ENCODE measurements at places on chromosomes 1 and 21.

DNA sequence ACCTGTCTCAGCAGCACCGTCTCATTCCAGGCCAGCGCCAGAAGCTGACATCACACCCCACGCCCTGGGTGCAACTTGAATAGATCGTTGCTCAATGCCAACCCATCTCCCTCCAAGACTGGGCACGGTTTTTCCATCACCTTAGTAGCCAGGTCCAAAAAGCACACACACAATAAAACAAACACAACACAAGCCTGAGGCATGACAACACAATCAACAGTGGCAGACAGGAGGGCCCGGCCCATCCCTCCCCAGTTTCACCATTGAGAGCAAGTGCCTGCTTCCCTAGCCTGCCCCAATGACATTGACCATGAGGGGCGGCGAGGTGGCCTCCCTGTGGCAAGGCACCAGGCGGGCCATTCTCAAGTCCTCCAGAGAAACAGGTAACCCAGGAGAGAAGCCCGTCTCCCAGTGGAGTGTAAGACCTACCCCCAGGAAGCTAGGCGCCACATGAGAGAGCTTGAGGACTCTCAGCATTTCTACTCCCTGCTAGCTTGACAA, 2.7 kb downstream of the IFFO2 start:
- DNase-seq, result no peak

DNA sequence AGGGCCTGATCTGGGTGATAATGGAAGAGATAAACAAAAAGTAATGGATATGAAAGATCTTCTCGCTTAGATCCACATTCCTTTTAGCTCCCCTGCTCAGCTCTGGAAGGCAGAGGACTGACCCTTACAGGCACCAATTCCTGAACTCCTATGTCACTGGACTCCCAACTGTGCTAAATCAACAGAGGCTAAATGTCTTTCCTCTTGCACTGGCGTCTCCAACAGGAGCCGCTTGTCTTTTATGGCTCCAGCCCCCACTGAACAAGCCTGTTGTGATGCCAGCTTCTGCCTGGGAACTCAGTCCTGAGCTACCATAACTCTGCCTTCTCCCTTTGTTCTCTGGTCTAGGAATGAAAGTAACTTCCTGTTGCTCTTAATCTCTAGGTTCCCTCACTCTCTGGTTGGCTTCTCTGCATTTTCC, 142.1 kb upstream of the COL11A1 start:
- no peak for DNase-seq

DNA sequence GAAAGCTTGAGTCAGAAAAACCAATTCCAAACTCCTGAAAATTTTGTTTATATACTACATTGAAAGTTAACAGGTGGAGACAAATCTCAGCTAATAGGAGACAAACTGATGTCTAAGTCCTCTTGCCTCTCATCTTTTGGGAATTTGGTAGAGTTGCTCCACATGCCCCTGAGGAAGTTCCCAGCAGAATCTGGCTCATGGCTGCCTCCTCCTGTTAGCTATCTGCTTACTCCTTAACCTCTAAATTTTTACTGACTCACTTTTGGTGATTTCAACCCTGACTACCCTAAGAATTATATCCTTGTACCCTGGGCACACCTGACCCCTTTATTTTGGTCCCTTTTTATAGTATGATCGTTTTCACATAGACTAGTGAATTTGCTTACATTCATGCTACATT, 633.7 kb upstream of the USP24 start:
- no peak for DNase-seq

DNA sequence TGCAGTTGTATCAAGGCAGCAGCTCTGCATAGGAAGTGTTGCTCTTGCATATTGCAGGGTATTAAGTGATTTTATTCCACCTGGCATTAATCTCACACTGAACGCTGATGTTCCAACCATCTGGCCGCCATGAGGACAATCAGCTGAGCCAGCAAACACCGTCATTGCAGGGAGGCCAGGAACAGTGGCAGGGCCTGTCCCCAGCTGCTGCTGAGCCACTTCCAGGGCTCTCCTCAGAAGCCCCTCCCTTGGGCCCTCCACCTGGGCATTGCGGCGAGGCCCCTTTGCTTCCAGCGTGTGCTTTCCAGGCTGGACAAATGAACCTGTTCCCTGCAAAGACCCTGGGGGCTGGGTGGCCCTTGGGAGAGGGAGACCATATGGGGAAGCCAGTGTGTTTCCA, 171.6 kb upstream of the C1orf174 start:
- DNase-seq, result no peak

- no peak for DNase-seq
These were observed 1.4 kb downstream of the PPM1J start for GRCh38 chr1:112713466-112714312.

- no peak for DNase-seq
These were observed 1.2 kb downstream of the SH3BGR start for GRCh38 chr21:39452970-39453342.

DNA sequence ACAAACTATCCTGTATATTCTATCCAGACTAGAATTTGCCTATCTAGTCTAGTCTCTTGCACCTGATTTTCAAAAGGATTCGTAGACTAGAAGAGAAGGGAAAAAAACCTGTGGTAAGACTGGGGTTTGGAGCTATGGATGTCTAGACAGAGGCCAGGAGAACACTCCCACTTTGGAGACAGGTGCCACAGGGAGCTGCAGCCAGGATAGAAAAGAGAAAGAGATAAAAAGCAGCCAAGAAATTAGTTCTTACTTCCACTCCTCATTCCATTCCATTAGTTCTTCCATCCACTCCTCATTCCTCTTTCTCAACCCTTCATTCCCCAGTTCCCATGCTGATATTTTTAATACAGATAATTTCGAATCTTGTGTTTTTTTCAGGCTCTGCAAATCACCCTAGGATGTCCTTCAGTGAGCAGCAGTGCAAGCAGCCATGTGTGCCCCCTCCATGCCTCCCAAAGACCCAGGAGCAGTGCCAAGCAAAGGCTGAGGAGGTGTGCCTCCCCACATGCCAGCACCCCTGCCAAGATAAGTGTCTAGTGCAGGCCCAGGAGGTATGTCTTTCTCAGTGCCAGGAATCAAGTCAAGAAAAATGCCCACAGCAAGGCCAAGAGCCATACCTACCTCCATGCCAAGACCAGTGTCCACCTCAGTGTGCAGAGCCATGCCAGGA, 496 bp downstream of the PRR9 start:
- DNase-seq, result no peak

DNA sequence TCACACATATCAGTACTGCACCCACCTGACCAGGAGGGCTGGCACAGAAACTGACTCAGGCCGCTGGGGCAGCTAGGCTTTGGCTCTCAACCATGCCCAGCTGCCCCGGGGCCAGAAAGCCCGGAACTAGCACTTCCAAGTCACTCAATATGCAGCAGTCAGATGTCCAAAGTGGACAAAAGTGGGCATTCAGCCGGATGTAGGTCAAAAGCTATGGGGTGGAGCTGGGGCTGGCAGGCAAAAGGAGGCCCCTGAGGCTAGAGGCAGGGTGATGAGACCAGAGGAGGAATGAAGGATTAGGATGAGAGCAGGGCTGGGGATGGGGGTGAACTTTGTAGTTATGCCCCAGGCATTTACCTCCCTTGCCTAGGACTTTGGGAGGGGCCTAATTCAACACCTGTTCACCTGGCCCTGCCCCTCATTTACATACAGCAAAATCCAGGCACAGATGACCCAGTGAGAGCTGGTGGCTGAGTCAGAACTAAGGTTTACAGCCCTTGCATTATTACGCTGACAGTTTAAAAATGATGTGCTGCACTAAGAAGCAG, 30.7 kb upstream of the EDN2 start:
- DNase-seq, result no peak

DNA sequence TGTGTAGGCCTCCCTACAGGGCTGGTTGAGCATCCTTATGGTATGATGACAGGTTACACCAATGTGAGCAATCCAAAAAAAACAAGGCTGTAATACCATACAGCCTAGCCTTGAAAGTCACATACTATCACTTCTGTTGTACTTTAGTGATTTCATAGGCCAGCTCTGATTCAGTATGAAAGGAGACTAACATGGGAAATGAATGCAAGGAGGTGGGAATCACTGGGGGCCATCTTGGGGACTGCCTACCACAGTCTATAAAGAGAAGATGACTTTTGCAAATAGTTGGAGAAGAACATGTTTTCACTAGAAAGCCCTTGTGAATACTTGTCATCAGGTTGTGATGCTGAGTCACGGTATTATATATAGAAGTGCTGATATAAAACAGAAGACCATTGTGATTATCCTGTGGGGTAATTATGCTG, 270.7 kb downstream of the S1PR1 start:
- no peak for DNase-seq

- no peak for DNase-seq
These were observed 90.5 kb downstream of the LIPI start for GRCh38 chr21:14120091-14120734.

DNA sequence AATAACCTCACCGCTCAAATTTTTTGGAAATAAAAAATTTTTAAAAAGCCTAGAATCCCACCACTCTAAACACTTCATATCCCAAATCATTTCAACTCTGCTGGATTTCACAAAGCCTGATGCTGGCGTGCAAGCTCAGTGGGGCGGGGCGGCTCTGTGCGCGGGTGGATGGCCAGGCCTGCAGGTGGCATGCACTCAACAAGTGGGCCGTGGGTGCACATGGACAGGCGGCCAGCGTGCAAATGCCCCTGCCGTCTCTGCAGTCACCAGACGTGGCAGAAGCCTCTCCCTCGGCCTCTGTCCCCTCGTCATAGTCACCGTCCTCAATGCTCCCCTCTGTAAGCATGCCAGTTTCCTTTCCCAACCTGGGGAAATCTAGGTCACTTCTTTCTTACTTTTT, 6.6 kb upstream of the PDE9A start:
- no peak for DNase-seq

GRCh38 chr1:171653796-171654195, 1.3 kb upstream of the MYOC start:
- DNase-seq, result no peak

GRCh38 chr1:82401116-82401515, 600.4 kb downstream of the ADGRL2 start:
- DNase-seq, result no peak

All from activated CD4-positive, alpha-beta T cell treated with anti-CD3 and anti-CD28 coated beads for 1 hour (primary cell).